ENCODE measurements at places on chromosomes 2 and 18.
A peak's percentile ranks its signal among the peaks of the same experiment; 100 is the strongest.

GRCh38 chr2:27587025-27587424 is 4.2 kb downstream of the ZNF512 start:
- DNase-seq: no peak

DNA sequence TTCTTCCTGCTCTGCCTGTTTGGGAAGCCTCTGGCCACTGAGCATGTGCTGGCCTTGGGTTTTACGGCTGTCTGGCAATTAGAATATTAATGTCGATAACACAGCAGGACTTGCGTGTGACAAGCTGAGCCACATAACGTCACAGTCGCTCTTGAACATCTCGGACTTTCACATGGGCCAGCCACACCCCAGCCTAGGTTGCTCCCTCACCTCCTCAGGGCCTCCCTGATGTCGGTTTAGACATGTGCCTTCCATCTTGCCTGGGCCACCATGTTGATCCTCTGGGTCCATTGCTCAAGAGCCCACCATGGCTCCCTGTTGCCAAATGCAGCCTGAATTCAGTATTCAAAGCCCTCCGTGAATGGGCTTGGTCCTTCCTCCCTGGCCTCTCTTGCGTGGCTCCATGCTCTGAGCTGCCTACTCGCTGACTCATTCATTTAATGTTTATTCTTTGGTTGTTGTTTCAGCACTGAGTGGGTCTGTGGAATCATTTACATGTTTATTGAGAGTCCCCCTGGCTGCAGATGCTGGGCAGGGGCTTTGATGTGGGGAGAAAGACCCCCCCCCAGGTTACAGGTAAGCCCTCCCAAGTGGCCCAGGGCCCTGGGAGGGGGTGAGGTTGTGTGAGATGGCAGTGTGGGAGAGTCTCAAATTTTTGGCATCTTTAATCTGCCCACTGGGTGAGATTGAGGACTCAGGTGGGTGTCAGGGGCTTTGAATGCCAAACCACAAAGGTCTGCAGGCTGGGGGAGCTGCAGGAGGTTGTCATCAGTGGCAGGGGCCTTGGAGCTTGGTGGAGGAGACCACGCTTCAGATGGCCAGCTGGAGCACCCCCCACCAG is 62.0 kb downstream of the ODC1 start:
- no peak for DNase-seq

DNA sequence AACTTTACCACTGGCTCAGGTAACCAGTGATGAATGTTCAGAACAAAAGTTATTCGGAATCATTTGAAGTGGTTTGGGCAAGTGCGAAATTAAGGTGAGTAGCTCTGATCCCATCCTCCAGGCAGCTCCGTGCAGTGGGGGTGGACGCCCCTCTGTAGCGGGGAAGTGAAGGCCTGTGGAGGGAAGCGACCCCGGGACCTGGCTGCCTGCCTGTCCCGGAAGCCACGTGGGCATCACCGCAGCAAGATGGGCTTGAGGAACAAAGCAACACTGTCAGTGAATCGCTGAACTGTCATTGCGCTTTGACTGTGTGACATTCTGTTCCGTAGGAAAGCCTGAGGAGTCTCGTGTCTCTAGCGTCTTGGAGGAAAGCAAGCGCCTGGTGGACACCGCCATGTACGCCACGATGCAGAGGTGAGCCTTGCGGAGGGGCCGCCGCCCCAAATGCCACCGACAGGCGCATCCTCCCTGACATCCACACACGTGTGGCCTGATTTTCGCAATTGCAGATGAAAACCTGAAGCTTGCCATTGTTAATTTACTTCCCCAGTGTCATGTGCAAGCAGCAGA is 9.5 kb downstream of the TPO start:
- DNase-seq: no peak

DNA sequence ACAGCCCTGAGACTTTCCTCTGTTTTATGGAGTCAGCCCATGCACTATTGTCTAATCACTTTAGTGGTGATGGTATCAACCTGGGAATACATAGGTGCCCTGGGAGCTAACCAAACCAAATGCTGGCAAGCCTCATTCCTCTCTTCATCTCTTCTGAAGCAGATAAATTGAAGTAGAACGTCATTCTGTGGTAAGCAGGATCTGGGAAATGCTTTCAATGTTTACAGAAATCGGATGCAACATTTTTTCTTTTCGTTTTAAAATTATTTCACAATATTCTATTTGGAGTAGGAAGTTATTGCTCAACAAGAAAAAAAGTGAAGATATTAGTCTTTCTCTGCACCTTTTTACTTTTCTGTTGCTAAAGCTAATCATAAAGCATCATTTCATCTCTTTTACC is 114.2 kb downstream of the RBMS1 start:
- DNase-seq: no peak

GRCh38 chr2:25794544-25795276 is 83.6 kb downstream of the ASXL2 start:
- no peak for DNase-seq

- DNase-seq: no peak
These were observed 610.2 kb downstream of the DCC start for GRCh38 chr18:52950155-52950554.

GRCh38 chr2:50309503-50309902 is 722.4 kb downstream of the NRXN1 start:
- no peak for DNase-seq

GRCh38 chr2:6872394-6872793 is 5.2 kb upstream of the RSAD2 start:
- no peak for DNase-seq

GRCh38 chr2:144683966-144684365 is 164.0 kb upstream of the ZEB2 start:
- DNase-seq: no peak

DNA sequence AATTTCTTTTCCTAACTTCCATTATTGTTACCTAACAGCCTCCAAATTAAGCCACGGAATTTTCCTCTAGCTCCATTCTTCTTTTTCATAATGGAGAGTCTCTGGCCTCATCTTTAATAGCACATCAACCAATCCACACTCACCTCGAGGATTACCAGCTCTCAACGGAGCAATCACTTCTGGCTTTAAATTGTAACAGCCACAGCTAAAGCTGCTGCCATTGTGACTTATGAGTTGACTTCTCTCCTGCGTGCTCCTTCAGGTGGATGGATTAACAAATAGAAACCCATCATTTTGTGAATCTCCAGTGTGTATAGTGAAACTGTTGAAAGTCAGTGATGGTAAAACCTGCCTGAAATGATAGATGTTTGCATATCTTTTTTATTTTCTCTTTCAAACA is 24.9 kb upstream of the SLC5A7 start:
- DNase-seq: no peak

- no peak for DNase-seq
These were observed 258.9 kb downstream of the ICOS start for GRCh38 chr2:204195498-204195897.

- no peak for DNase-seq
These were observed 26.7 kb downstream of the CCDC93 start for GRCh38 chr2:117987121-117987520.

GRCh38 chr2:231533777-231534125 is 3.5 kb upstream of the NMUR1 start:
- no peak for DNase-seq

DNA sequence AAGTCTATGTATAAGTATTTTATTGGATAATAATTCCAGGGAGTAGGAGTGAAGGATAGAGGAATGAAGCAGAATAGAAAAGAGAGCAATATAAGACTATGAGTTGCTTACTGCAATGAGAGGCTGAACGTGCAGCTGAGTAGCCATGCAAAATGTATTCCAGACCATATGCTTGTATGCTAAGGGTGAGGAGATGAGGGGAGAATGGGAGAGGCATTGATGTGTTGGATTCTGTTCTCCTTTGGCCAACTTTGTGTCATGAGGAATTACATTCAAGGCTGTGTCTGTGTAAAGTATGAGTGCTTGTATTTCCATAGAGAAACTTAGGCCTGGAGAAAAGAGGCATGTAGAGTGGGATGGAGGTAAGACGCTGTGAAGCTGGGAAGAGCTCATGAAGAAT is 301.8 kb downstream of the ARL6IP6 start:
- no peak for DNase-seq

- DNase-seq: peak; percentile 84
These were observed at the start of gene CCDC178 for GRCh38 chr18:33440060-33441043. CCDC178 (minus strand) TSS chr18:33440721; CDS start chr18:33412088, 28,633 bp downstream.

DNA sequence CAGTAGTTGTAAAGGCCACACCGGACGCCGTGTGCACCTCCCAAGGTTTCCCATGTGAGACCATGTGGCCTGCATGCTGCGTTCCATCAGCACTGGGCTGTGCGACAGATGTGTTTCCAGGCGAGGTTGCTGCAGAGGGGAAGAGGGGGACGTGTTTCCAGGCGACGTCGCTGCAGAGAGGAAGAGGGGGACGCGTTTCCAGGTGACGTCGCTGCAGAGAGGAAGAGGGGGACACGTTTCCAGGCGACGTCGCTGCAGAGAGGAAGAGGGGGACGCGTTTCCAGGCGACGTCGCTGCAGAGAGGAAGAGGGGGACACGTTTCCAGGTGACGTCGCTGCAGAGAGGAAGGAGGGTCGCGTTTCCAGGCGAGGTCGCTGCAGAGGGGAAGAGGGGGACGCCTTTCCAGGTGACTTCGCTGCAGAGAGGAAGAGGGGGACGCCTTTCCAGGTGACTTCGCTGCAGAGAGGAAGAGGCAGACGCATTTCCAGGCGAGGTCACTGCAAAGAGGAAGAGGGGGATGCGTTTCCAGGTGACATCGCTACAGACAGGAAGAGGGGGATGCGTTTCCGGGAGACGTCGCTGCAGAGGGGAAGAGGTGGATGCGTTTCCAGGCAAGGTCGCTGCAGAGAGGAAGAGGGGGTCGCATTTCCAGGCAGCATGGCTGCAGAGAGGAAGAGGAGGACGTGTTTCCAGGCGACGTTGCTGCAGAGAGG is 24.5 kb downstream of the NFATC1 start:
- DNase-seq: no peak

- DNase-seq: no peak
These were observed 10.0 kb downstream of the STK25 start for GRCh38 chr2:241498115-241499070.

GRCh38 chr2:208306291-208306690 is 40.2 kb downstream of the PIKFYVE start:
- DNase-seq: no peak

DNA sequence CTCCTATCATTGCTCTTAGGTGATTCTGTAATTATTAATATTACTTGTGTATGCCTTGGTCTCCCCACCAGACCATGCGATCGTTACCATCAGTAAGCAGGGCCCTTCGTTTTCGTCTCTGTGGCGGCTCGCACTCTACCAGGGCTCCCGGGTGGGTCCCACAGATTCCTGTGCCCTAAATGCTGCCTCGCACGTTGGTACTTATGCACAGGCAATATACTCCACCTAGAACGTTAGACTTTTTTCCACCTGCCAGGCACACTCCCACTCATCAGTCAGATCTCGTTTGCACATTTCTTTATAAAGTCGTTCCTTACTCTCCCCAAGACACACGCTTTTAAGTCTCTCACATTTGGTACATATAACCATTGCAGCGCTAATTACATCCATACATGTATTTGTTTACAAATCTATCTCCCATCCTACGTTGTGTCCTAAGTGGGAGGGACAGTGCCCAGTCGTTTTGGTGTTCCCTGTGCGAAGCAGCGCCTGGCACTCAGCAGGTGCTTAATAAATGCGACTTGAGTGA is 901 bp downstream of the FEZ2 start:
- no peak for DNase-seq

- no peak for DNase-seq
These were observed 17.1 kb upstream of the ATRAID start for GRCh38 chr2:27194538-27195354.

DNA sequence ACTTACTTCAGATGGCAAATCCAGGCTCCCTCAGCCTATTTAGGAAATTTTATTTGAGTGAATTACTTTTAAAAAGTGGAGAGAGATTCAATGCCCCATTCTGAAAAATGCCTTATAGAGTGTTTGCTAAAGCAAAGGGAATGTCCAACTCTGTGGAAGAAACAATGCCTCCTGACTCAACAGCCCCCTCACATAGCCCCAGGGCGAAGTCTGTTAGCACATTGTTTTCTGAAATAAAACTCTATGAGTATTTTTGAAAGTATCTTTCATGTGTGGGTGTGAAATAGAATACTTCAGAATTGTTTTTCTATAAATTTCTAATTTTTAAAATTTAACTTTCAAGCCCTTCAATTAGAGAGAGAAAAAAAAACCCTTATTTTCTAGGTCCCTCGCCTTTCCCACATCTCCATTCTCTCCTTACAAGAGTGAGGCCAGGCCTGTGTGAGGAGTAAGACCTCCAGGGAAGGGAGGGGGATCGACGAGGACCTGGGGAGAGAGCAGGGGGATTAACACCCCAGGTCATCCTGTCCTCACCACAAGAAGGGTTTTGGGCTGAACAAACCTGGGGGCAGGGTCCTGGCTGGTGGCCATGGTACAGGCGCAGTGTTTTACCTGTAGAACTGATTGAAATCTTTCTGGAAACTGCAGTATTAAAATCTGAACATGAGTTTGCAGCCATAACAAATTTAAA is 141.4 kb downstream of the SNTG2 start:
- DNase-seq: no peak

GRCh38 chr2:178401994-178402437 is 49.0 kb downstream of the PRKRA start:
- DNase-seq: no peak

GRCh38 chr2:160630801-160631590 is 137.4 kb upstream of the RBMS1 start:
- no peak for DNase-seq

- DNase-seq: no peak
These were observed 35.3 kb downstream of the MYOM1 start for GRCh38 chr18:3184275-3184963.

- DNase-seq: no peak
These were observed 773 bp downstream of the MBP start for GRCh38 chr18:77131652-77132368.

GRCh38 chr2:242098445-242099128 is 229.1 kb downstream of the RTP5 start:
- no peak for DNase-seq

DNA sequence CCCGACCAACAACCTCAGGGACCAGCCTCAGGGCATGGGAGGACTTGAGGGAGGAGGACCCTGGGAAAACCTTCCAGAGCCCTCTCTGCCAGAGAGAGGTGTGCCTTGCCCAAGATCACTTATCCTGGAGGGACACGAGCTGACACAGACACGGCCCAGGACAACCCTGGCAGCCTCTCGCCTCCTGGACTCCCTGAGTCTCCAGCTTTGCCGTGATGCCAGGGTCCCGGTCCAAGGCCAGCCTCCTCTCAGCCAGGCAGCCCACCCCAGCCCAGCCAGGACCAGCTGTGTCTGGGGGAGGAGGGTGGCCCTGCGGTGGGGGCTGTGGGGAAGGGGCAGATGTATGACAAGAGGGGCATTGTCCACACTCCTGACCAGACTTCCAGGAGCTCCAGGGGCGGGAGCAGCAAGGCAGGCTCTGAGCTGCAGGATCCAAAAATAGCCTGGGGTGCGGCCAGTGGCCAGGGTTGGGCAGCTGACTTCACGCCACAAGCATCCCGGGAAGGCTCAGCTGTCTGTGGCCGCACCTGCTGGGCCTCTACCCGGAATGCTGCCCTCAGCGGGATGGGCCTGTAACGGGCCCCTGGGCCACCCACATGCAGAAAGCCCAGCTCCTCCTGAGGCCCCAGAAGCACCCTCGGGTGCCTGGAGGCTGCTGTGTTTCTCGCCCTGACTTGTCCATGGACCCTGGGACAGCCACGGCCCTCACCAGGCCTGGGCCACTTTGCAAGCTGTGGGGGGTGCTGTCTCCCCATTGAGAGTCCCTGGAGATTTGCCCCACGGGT is 65.5 kb upstream of the GPC1 start:
- DNase-seq: no peak
